ENCODE measurements at places on chromosomes 3 and 15.

- peak; percentile 3 for DNase-seq
Measured at GRCh38 chr3:48402281-48402732, 27.6 kb downstream of the PLXNB1 start.

DNA sequence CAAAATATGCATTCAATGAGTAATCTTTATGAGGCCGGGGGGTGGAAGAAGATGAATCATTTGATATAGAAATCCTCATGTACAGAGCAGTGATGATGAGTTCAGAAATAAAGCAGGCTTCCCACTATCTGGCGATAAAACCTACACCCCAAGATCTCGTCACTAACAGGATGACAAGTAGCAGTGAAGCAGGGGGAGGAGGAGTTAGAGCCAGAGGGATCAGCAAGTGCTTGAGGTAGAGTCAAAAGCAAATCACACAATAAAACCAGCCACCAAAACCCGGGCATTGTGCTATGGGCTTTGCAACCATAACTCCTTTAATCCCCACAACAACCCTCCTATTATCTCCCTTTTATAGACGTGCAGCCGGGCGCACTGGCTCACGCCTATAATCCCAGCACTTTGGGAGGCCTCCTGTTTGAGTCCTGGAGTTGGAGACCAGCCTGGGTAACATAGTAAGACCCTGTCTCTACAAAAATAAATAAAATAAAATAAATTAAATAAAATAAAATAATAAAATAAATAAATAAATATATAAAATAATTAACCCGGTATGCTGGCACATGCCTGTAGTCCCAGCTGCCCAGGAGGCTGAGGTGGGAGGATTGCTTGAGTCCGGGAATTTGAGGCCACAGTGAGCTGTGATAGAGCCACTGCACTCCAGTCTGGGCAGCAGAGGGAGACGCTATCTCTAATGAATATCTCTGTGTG lies 53.0 kb downstream of the STARD5 start:
- DNase-seq, result no peak

DNA sequence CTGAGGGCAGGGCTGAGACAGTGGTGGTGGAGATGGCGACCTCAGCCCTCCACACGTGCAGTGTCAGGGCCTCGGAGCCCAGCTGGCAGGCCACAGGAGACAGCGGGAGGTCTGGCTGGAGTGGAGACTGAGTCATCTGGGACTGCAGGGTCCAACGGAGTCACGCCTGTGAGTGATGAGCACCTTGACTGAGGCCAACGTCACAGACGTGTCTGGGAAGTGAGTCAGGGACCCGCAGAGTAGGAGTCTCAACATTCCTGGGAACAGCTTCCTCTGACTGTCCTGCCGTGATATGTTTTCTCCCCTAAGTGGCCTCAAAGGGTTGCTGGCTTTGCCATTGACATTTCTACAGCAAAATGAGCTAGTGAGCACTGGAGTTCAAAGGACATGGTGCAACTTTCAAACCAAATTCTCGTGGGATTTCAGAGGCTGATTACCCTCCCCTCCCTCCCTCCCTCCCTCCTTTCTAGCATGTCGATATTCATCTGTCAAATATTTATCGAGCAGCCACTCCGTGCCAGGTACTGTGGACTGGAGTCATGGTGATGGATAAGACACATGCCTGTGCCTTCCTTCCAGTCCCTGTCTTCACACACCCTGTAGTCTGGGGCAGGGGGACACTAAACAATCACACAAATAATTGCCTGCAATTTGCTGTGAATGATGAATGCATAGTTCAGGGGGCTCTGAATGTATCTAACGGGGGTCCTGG lies 53.3 kb upstream of the AMOTL2 start:
- DNase-seq, result no peak

DNA sequence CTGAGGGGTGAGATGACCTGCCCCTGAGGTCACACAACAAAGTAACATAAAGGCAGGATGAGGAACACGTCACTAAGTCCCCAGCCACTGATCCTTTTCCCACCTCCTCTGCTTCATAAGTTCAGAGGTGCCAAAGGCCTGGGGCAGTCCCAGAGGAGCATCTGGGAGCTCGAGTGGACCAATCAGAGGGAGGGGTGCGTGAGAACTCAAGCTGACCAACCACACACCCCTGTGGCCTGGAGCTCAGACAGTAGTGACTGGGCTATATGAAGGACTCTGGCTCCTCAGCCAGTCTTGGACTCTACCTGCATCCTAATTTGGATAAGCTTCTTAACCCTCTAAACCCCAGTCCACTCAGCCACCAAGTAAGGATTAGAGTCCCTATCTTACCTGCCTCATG lies 28.0 kb upstream of the CAV3 start:
- DNase-seq, result no peak

DNA sequence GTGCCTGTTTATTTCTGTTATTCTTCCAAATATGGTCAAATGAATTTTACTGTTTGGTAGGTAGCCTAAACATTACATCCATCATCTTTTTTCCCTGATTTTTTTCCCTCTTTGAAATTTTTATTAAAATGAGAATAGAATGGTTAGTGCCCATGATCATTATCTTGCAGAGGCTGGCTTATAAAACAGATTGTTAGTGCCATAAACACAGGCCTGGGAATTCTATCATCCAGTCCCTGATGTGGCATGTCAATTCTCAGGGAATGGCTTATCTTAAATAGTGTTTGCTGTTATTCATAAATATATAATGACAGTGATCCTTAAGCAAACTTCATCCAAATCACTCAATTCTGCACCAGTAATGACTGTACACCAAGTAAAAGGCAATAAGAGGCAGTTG lies 207.3 kb downstream of the TUSC7 start:
- no peak for DNase-seq

DNA sequence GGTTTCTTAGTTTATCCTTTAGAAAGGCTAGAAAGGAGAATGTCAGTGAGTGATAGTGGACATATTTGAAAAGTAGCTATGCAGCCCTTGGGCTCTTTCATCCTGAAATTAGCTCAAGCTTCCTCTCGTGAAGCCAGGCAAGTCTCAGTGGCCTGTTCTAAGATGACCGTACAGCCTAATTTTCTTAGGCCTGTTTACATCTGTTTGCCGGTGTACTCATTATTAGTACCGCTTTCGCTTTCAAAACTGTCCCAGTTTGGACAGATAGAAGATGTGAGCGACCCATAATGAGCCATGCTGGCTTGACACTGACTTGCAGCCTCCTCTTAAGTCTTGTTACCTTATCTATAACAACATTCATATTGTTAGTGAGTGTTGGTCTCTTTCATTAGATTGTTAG lies 5.7 kb upstream of the ARL14 start:
- DNase-seq, result no peak

DNA sequence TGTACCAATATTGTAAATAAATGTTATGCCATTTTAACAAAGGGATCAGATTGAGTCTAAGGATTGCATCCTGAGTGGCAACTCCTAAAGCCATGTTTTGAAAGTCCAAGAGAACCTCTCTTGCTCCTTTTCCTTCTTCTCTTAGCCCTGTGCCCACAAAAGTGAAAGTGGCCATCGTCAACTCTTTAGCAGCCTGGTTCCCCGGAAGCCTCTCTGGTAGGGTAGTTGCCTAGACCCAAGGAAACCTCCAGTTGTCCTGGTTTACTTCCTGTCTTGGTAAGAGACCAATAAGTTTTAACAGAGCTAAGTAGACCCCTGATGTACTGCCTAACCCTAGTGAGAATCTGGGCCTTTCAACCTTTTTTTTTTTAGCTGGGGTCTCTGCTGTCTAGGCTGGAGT lies 10.2 kb upstream of the ITPKA start:
- DNase-seq, result peak; percentile 22

All from activated CD4-positive, alpha-beta T cell treated with anti-CD3 and anti-CD28 coated beads, Interleukin-2, amount 10 ng/mL, durations not matched to agents 7 days and 5 days (primary cell).